ENCODE measurements at places on chromosomes 1 and 21.

DNA sequence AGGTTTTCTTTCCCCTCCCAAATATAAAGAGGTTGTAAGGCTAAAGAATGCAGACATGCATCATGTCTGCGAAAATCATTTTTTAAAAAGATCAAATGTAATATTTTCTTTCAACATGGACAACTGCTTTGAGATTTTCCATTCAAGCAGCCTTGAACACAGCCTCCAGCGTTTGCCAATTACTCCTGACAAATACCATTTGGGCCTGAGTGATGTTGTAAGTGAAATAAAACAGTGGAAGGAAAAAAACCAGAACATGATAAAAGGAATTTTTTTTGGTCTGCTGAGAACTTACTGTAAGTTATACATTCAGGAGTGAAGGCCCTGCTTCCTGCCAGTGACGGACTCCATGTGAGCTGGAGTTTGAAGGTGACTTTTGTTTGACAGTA lies 37.2 kb downstream of the SETD4 start:
- DNase-seq = no peak

DNA sequence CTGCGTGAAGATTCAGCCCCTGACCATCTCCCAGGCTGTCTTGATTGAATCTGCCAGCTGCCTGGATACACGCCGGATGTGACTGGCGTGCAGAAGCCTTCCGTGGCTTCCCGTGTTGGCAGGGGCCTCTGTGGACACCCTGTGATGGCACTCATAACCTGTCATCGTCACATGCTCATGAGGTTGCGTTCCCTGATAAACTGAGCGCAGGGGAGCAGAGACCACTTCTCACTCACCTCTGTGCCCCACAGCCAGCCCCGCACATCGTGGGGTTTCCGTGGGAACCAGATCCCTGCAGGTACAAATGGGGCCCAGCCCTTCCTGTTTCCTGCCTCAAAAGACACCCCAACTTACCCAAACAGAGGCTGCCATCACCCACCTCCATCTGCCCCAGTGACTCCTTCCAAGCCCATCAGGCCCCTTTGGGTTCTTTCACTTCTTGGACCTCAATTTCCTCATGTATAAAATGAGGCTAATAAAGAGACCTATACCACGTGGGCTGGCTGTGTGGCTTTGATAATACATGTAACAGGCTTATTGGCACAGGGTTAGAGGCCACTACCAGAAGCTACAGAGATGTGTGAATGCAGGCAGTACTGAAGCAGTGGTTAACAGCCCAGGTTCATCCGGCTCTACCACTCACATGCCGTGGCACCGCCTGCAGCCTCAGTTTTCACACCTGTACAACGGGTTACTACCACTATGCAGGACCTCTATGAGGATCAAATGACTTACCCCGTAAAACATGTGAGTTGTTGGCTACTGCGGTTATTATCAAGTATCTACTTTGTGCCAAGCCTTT lies 23.6 kb downstream of the HTR6 start:
- no peak for DNase-seq

GRCh38 chr1:85278853-85279314 lies 2.5 kb upstream of the BCL10 start:
- DNase-seq = no peak

GRCh38 chr1:245583081-245583480 lies 428.3 kb downstream of the KIF26B start:
- DNase-seq = no peak

- DNase-seq = no peak
These were observed 5.3 kb upstream of the LCE3D start for GRCh38 chr1:152585586-152585985.

DNA sequence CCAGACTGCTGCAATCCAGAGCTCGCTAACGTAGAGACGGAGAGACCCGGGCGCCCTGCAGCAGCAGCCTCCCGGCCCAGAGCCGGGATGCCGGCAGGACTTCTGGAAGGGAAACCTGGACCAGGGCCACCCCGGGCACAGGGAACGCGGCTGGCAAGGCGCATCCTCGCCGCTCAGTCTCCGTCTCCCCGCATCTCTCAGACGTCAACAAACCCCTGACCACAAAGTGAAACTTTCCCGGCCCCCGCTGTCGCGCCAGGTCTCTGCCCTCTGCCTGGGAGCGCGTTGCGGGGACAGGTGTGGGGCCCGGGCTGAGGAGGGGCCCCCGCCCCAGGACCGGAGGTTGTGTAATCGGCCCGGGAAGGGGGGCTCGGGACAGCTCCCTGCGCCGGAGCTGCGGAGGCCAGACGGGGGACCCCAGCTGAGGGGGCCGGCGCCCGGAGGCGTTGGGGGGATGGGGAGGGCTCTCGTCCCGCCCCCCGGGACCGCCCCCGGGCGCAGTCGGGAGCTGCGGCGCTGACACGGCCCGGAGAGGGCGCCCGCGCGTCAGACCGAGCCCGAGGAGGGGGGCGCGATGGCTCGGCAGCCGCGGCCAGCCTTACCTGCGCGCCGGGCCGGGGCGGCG lies 116.6 kb upstream of the HIVEP3 start:
- DNase-seq = peak; percentile 84

DNA sequence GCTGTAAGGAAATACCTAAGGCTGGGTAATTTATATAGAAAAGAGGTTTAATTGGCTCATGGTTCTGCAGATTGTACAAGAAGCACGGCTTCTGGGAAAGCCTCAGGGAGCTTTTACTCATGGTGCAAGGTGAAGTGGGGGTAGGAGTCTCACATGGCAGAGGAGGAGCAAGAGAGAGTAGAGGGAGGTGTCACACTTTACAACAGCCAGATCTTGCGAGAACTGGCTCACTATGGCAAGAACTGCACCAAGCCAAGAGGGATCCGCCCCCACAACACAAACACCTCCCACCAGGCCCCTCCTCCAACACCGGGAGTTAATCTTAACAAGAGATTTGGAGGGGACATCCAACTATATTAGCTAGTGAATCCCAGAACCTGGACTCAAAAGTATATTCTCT lies 135.4 kb upstream of the SOD1 start:
- no peak for DNase-seq
